ENCODE measurements at places on chromosomes 5 and 9.
A peak's percentile ranks its signal among the peaks of the same experiment; 100 is the strongest.

GRCh38 chr5:181246276-181247049 lies 2.8 kb upstream of the RACK1 start:
- peak; percentile 91 for DNase-seq

DNA sequence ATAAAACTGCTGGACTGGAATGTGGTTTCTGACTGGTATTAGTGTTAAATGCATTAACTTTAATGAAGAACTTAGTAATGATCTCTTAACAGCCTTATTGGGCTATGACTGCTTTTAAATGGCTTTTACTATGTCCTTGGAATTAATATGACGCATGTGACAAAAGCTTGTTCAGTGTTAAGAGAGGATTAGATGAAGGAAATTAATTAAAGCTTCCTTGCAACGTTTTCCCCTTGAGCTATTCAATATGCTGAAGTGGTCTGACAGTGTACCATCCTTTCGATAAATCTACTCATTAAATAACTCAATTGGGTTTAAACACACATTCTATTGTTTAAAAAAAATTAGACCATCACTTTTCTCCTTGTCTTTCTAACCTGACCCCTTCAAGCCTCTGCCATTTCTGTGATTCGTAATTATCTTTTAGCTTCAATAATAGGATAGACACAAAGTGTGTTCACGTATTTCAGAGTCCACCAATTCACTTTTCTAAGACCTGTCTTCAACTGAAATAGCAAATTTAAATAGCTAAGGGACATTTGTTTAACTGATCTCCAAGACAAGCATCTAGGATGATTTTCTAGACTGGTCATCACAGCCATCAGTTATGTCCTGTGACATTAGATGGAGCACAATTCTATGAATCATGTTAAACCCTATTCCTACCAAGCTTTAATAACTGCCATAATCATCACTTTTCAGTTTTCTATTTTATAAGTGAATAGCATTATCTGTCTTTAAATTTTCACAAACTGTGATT lies 1258.0 kb upstream of the CDH9 start:
- DNase-seq, result no peak

- no peak for DNase-seq
Observed at GRCh38 chr5:34496701-34497469, 159.2 kb upstream of the RAI14 start.

- DNase-seq, result no peak
Observed at GRCh38 chr9:8872802-8873201, 1073.2 kb upstream of the DMAC1 start.

- no peak for DNase-seq
Observed at GRCh38 chr9:16680541-16680940, 189.9 kb downstream of the BNC2 start.

DNA sequence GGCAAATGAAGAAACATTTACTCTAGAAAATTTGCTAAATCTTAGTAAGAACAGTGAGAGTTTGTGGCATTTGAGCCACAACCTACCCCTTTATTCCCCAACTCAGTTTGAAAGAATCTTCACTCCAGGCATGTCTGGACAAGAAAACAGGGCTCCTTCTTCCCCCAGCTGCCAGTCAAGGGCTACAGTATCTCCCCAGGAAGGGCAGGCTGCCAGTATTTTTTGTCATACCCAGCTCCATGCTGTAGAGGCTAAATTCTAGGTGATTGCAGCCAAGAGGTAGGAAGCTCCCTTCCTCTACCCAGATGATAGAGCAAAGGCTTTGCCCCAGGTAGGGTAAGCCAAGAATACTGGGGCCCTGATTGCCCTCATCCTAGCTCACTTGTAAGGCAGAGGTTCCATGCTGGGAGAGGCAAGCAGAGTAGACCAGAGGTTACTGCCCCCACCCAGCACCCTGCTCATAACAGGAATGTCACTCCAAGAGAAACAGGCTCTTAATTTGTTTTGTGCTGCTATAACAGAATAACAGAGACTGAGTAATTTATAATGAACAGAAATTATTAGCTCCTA lies 20.0 kb upstream of the GRPEL2 start:
- DNase-seq, result no peak

GRCh38 chr5:154363411-154363810 lies 82.4 kb upstream of the SAP30L start:
- no peak for DNase-seq

Measured in SW480 (cell line).